ENCODE measurements at places on chromosomes 7 and 10. TPM values are rescaled to one million over a fixed set of nuclear protein-coding genes. Genes with fewer than 3 reads are reported as not detected.
A peak's percentile ranks its signal among the peaks of the same experiment; 100 is the strongest.

Gene ENO4
- 0.44 TPM for total RNA-seq

Gene MTURN
- total RNA-seq, result 65.8 TPM

Gene MSS51
- 28.2 TPM for total RNA-seq

Gene LLCFC1
- total RNA-seq, result not detected

Gene CCDC186
- 13.3 TPM for total RNA-seq

Gene ATOH7
- 0.13 TPM for total RNA-seq

Gene TMEM184A
- total RNA-seq, result 0.49 TPM

Gene TFEC
- 1.2 TPM for total RNA-seq

Gene MTG1
- 22.7 TPM for total RNA-seq

Gene PTF1A
- total RNA-seq, result not detected

Gene RAB19
- total RNA-seq, result not detected

GRCh38 chr7:97512441-97513207 lies 219.3 kb upstream of the TAC1 start:
- no peaks in the 10 kb centered on the region for H3K4me1 ChIP-seq
- DNase-seq, result no peak
- H3K27ac ChIP-seq, result no peak overlapping the region

DNA sequence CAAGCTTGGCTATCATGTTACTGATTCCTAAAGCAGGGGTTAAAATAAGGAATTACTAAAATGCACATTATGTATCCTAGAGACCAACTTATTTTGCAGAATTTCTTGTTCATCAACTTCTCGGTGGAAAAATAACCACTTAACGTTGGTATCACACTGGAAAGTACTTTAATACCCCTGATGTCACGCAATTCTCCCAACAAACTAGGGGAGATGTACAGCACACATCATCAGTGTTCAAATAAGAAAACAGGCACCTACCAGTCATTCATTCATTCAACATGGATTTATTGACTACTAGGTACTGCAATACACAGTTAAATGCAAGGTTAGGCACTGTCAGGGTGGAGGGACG lies 648 bp downstream of the HUS1 start:
- H3K4me1 ChIP-seq, result peaks cover 7% of the 10 kb centered on the region
- H3K4me3 ChIP-seq, result peak overlapping the region; percentile 57
- H3K36me3 ChIP-seq, result peaks cover 38% of the 10 kb centered on the region

- peaks cover 6% of the 10 kb centered on the region for H3K27me3 ChIP-seq
- no peaks in the 10 kb centered on the region for H3K36me3 ChIP-seq
- H3K27ac ChIP-seq, result peak overlapping the region; percentile 99
- DNase-seq, result peak; percentile 59
Measured at GRCh38 chr10:26859241-26860101, 1.3 kb downstream of the ABI1 start.

GRCh38 chr7:494259-494687 lies 25.4 kb downstream of the PDGFA start:
- H3K36me3 ChIP-seq, result peaks cover 25% of the 10 kb centered on the region
- no peak overlapping the region for H3K27ac ChIP-seq
- no peak for DNase-seq
- no peak overlapping the region for H3K4me3 ChIP-seq

GRCh38 chr7:5396542-5396941 lies 27.1 kb downstream of the TNRC18 start:
- H3K4me1 ChIP-seq, result no peaks in the 10 kb centered on the region
- no peaks in the 10 kb centered on the region for H3K27me3 ChIP-seq
- peak overlapping the region; percentile 15 for H3K27ac ChIP-seq
- peaks cover 31% of the 10 kb centered on the region for H3K36me3 ChIP-seq
- H3K4me3 ChIP-seq, result peak overlapping the region; percentile 18

- peak overlapping the region; percentile 49 for H3K27ac ChIP-seq
- peak; percentile 69 for DNase-seq
- peaks cover 14% of the 10 kb centered on the region for H3K4me1 ChIP-seq
- H3K4me3 ChIP-seq, result no peak overlapping the region
- H3K27me3 ChIP-seq, result no peaks in the 10 kb centered on the region
- no peaks in the 10 kb centered on the region for H3K36me3 ChIP-seq
Measured at GRCh38 chr10:94016727-94017714, 23.3 kb downstream of the PLCE1 start.

GRCh38 chr7:92793656-92794205 lies 42.6 kb downstream of the CDK6 start:
- H3K4me3 ChIP-seq, result no peak overlapping the region
- no peak overlapping the region for H3K27ac ChIP-seq
- H3K4me1 ChIP-seq, result peaks cover 4% of the 10 kb centered on the region
- no peaks in the 10 kb centered on the region for H3K36me3 ChIP-seq
- no peak for DNase-seq
- H3K27me3 ChIP-seq, result no peaks in the 10 kb centered on the region

GRCh38 chr7:140678081-140678815 lies 5.5 kb downstream of the ADCK2 start:
- H3K27ac ChIP-seq, result no peak overlapping the region
- no peak for DNase-seq
- peaks cover 32% of the 10 kb centered on the region for H3K36me3 ChIP-seq

GRCh38 chr7:30157204-30157603 lies 22.4 kb downstream of the MTURN start:
- no peaks in the 10 kb centered on the region for H3K27me3 ChIP-seq
- no peak overlapping the region for H3K27ac ChIP-seq
- no peak overlapping the region for H3K4me3 ChIP-seq
- peaks cover 7% of the 10 kb centered on the region for H3K4me1 ChIP-seq
- peaks cover 15% of the 10 kb centered on the region for H3K36me3 ChIP-seq

- H3K27me3 ChIP-seq, result no peaks in the 10 kb centered on the region
- no peaks in the 10 kb centered on the region for H3K4me1 ChIP-seq
- H3K36me3 ChIP-seq, result no peaks in the 10 kb centered on the region
- no peak overlapping the region for H3K4me3 ChIP-seq
Measured at GRCh38 chr7:13792208-13792607, 197.3 kb downstream of the ETV1 start.

DNA sequence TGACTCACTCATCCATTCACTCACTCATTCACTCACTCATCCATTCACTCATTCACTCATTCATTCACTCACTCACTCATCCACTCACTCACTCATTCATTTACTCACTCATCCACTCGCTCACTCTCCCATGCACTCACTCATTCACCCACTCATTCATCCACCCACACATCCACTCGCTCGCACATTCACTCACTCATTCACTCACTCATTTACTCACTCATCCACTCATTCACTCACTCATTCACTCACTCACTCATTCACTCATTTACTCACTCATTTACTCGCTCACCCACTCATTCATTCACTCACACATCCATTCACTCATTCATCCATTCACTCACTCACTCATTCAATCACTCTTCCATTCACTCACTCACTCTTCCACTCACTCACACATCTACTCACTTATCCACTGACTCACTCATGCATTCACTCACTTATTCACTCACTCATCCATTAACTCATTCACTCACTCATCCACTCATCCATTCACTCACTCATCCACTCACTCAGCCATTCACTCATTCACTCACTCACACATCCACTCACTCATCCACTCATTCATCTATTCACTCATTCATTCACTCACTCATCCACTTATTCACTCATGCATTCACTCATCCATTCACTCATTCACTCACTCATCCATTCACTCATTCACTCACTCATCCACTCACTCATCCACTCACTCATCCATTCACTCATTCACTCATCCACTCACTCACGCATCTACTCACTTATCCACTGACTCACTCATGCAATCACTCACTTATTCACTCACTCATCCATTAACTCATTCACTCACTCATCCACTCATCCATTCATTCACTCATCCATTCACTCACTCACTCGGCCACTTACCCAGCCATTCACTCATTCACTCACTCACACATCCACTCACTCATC lies 74.0 kb downstream of the CARD11 start:
- no peak overlapping the region for H3K27ac ChIP-seq
- no peaks in the 10 kb centered on the region for H3K4me1 ChIP-seq
- no peaks in the 10 kb centered on the region for H3K36me3 ChIP-seq
- peaks cover 2% of the 10 kb centered on the region for H3K27me3 ChIP-seq
- H3K4me3 ChIP-seq, result no peak overlapping the region
- DNase-seq, result no peak

- H3K27me3 ChIP-seq, result no peaks in the 10 kb centered on the region
- H3K4me3 ChIP-seq, result no peak overlapping the region
Measured at GRCh38 chr10:68565658-68566057, 5.5 kb downstream of the TET1 start.

GRCh38 chr10:18683427-18683826 lies 24.2 kb downstream of the ARL5B start:
- no peak for DNase-seq
- H3K4me1 ChIP-seq, result no peaks in the 10 kb centered on the region
- no peaks in the 10 kb centered on the region for H3K36me3 ChIP-seq
- no peak overlapping the region for H3K27ac ChIP-seq
- H3K4me3 ChIP-seq, result no peak overlapping the region

DNA sequence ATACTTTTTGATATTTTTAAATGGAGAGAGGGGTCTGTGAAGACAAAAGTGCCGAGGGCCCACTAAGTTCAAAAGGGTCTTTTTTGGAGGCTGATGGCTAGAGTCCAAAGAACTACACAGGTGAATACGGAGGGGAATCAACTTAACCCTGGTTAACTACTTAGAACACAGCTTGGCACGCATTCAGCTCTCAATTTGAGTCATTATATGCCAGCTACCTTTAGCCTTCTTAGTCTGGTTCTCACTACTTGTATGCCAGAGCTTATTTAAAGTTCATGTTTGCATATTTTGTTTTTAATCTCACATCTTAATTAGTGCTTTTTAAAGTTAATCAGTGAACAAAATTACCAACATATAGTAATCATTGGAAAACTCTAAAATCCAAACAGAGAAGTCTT lies 80.8 kb downstream of the VWDE start:
- no peaks in the 10 kb centered on the region for H3K4me1 ChIP-seq
- no peak overlapping the region for H3K4me3 ChIP-seq
- H3K27me3 ChIP-seq, result no peaks in the 10 kb centered on the region

DNA sequence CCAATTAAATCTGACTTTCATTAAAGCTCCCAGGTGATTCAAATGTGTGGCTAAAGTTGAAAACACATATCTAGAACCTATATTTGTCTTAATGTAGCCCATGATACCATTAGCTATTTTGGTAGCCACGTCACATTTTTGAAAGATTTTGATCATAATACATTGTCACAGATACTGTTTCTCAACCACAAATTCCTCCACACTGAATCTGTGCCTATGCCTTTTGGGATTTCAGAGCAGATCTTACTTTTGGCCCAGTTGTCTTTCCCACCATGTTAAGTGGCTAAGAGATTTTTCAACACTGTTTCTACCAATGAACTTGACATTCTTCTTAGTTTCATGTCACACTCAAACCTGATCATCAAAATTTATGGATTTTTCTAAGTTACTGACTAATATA lies 47.4 kb downstream of the CH25H start:
- no peaks in the 10 kb centered on the region for H3K27me3 ChIP-seq
- H3K36me3 ChIP-seq, result no peaks in the 10 kb centered on the region
- H3K27ac ChIP-seq, result no peak overlapping the region
- H3K4me1 ChIP-seq, result no peaks in the 10 kb centered on the region

DNA sequence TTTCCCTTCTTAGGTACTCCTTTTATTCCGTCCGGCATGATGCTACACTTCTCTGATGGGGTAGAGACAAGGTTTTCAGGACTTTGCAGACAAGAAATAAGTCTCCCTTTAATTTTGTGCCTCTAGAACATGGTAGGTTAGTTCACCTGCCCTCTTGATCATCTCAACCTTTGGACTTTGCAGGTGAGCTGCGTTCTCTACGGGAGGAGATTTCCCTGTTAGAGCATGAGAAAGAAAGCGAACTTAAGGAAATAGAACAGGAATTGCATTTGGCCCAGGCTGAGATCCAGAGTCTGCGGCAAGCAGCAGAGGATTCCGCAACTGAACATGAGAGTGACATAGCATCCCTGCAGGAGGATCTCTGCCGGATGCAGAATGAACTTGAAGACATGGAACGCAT lies 9.2 kb downstream of the CCDC136 start:
- H3K27me3 ChIP-seq, result no peaks in the 10 kb centered on the region
- H3K27ac ChIP-seq, result no peak overlapping the region
- peaks cover 20% of the 10 kb centered on the region for H3K36me3 ChIP-seq
- peaks cover 4% of the 10 kb centered on the region for H3K4me1 ChIP-seq
- DNase-seq, result no peak
- no peak overlapping the region for H3K4me3 ChIP-seq

- no peaks in the 10 kb centered on the region for H3K27me3 ChIP-seq
- H3K27ac ChIP-seq, result no peak overlapping the region
- no peak overlapping the region for H3K4me3 ChIP-seq
- H3K36me3 ChIP-seq, result no peaks in the 10 kb centered on the region
- no peak for DNase-seq
- no peaks in the 10 kb centered on the region for H3K4me1 ChIP-seq
Measured at GRCh38 chr10:24750695-24751094, 27.0 kb upstream of the ARHGAP21 start.

DNA sequence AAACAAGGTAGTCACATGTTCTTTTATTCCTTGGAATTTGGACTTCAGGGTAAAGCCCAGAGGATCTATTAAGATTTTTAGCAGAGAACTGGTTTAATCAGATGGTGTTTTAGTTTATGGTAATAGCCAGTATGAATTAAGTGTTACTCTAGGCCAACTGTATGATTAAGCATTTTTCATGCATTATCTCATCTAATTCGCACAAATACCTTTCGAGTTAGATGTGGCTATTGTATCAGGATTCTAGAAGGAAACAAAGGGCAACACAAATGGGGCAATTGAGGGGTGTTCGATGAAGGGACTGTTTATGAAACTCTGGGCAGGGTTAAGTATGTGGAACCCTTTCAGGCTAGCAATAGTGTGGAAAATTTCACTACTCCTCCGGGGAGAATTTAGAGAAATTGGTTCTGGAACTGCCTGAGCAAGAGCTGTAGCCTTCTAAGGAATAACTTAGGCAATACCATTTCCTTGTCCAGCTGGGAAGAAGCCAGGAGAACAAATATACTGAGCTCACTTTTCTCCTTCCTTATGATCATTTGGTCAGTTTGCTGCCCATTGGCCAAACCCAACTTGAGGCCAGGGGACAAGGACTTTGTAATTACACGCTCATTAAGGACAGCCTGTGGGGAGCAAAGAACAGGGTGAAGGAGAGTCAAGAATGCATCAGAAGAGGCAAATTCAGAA lies 319.0 kb upstream of the FZD1 start:
- no peaks in the 10 kb centered on the region for H3K27me3 ChIP-seq
- no peaks in the 10 kb centered on the region for H3K4me1 ChIP-seq
- H3K4me3 ChIP-seq, result no peak overlapping the region
- DNase-seq, result peak; percentile 92

DNA sequence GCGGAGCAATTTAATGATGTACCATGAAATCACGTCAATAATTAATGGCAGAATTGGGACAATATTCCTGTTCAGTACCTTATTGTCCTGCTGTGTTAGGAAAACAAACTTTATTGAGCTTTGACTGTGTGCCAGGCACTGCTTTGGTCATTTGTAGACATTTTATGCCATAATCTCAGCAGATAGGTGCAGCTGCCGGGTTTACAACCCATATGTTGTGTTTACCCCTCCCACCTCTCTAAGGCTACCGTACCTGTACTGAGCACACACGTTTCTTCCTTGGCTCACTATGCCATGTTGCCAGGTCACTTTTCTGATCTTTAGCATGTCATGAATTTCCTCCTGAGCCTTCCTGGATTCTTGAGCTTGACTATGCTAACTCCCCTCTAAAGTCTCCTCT lies 422.2 kb downstream of the PHTF2 start:
- H3K36me3 ChIP-seq, result no peaks in the 10 kb centered on the region
- H3K4me3 ChIP-seq, result no peak overlapping the region
- no peaks in the 10 kb centered on the region for H3K4me1 ChIP-seq
- no peak overlapping the region for H3K27ac ChIP-seq

Data from muscle of leg (tissue), 16 donors.